CD4-positive, alpha-beta T cell treated with Interleukin-17A for 4 hours (primary cell): ENCODE measurements at places on chromosomes 11 and 22.
A peak's percentile ranks its signal among the peaks of the same experiment; 100 is the strongest.

GRCh38 chr11:1570531-1570895 lies 1.6 kb downstream of the DUSP8 start:
- DNase-seq = no peak

DNA sequence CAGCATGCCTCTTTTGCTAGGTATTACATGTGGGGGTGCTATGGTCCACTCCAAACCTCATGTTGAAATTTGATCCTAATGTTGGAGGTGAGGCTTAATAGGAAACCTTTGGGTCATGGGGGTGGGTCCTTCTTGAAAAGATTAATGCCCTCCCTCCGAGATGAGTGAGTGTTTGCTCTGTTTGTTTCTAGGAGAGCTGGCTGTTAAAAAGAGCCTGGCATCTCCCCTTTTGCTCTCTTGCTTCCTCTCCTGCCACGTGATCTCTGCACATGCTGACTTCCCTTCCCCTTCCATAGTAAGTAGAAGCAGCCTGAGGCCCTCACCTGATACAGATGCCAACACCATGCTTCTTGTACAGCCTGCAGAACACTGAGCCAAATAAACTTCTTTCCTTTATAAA lies 104.5 kb downstream of the FAT3 start:
- DNase-seq = no peak

DNA sequence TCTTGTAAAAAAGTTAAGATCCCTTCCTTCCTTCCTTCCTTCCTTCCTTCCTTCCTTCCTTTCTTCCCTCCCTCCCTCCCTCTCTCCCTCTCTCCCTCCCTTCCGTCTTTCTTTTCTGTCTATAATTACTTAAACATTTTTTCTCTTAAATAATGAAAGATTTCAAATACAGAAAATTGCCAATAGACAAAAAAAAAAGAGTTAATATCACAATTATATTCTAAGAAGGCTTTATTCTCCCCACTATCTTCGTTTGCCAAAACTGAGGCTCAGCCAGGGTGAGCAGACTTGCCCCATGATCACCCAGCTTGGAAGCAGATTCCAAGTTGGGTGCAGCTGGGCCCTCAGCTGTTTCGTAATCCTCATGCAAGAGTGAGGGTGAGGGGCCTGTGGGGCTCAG lies 327 bp upstream of the CACNA1I start:
- DNase-seq = no peak

- no peak for DNase-seq
Observed at GRCh38 chr22:31056986-31057599, 24.0 kb upstream of the SMTN start.

DNA sequence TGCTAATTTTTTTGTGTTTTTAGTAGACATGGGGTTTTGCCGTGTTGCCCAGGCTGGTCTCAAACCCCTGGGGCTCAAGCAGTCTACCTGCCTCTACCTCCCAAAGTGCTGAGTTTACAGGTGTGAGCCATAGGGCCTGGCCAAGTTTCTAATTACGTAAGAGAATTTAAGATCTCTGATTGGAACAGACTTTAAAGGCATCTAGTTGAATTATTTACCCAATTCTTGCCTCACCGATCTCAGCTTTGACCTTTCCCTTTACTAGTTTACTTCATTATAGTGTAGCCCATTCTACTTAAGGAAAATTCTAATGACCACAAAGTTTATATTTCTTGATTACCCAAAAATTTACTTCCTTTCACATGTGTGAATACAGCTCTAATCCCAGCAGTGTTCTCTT lies 81.6 kb downstream of the YAP1 start:
- no peak for DNase-seq

- DNase-seq = no peak
Observed at GRCh38 chr11:74532501-74533246, 39.1 kb upstream of the LIPT2 start.

GRCh38 chr11:19959648-19960059 lies 200.6 kb downstream of the DBX1 start:
- DNase-seq = no peak

GRCh38 chr11:115629456-115630015 lies 125.3 kb upstream of the CADM1 start:
- no peak for DNase-seq

GRCh38 chr11:74786574-74786973 lies 37.9 kb downstream of the RNF169 start:
- no peak for DNase-seq

DNA sequence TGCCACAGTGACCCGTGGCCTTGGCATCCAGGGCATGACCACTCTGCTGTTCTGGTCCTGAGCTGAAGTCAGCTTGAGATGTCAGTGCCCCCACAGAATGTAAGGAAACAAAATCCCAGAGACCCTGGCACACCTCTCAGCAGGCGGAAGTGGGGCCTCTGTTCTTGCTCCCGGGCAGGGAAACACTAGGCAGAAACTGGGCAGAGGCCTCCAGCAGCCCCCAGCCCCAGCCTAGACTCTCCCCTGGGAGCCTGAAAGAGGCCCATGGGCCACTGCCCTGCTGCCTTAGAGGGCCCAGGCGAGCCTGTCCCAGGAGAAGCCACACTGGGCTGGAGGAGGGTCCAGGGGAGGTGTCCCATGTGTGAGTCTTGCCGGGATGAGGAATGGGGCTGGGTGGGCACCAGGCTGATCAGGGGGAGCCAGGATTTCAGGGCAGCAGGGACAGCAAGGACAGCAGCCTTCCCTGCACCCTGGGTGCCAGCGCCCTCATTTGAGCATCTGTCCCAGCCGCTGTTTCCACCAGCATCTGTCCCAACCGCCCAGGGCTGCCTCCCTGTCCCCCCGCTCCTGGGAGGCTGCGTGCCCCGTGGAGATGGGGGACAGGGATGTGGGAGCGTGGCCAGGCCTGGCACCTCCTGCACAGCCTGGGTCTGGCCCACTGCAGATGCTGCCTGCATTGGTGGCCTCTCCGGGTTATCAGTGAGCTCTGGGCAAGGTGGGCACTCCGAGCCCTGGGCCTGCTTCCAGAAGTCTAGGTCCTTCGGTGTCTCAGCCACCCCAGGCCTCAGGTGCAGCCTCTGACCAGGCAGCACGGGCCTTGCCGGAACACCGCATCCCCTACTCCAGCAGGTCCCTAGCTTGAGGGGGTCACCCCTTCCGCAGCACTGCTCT lies 1072.4 kb downstream of the BRD1 start:
- DNase-seq = no peak

GRCh38 chr11:117796872-117797529 lies at the start of gene DSCAML1:
TSS of gene DSCAML1 (minus strand) at chr11:117797216. CDS start at chr11:117797079, 137 bp downstream.
- peak; percentile 61 for DNase-seq

DNA sequence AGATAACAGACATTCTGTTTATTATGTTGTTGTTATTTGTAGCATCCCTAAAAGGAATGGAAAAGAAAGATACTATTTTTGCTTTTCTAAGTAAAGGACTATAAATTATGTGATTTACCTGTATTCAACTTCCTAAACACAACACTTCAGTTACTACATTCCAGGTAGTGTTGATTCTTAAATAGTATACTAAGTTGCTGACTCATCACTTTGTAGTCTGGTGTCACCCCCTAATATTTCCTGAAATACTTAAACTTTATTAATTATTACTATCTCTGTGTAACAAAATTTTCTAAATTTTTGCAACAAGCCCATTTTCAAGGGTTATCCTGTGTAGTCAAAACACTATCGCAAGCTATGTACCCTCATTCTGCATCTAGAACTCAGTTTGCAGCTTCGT lies 7.0 kb downstream of the SYTL2 start:
- DNase-seq = no peak

- no peak for DNase-seq
Observed at GRCh38 chr11:47276923-47277322, 7.0 kb downstream of the MADD start.

- no peak for DNase-seq
Observed at GRCh38 chr11:79437278-79437980, 3.4 kb downstream of the TENM4 start.

DNA sequence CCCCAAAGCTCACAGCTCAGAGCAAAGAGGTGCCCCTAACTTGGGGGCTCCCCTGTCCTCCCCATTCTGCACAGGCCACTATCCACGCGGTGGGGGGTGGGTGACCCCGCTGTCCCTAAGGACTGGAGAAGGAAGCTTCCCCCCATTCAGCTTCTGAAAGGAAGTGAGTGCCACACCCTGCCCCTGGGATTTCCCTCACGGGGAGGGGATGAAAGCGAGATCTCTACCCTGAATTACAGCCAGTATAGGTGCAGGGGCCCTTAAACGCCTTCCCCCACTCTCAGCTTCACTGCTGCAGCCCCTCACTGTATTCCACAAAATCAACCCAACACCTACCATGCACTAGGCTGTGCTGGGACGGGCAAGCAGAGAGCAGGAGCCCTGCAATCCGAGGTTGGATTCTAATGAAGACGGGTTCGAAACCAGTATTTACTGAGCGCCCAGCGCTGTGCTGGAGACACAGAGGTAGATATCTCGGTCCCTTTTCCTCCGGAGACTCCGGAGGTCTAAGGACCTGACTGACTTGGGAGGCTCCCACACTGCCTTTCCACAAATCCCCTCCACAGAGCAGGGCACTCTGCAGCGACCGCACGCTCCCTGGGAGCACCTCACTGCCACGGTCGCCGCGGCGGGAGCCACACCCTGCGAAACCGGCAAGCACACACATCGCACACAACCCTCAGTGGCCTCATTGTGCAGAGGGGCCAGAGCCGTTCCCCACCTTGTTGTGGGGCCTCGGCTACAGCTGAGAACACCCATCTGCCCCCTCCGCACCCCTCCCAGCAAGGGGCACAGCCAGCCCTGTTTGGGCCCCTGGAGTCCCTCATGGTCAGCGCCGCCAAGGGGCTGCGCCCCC lies 1.8 kb downstream of the AHNAK start:
- peak; percentile 47 for DNase-seq

DNA sequence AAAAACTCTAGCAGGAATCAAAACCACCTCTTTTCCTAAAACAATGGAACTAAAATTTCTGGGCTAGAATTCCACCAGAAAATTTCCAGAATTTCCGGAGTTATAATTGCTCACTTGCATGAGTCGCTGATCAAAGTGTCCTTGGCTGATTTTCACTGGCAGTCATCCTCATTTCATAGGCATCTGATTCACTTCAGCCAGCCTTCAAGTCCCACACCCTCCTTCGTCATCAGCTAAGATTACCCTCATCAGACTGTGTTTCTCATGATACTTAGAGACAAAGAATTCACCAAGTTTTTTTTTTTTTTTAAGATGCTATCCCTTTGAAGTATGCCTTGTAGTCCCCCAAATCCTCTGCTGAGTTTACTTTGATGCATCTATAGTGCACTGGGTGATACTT lies 71.5 kb upstream of the RAB38 start:
- DNase-seq = no peak

DNA sequence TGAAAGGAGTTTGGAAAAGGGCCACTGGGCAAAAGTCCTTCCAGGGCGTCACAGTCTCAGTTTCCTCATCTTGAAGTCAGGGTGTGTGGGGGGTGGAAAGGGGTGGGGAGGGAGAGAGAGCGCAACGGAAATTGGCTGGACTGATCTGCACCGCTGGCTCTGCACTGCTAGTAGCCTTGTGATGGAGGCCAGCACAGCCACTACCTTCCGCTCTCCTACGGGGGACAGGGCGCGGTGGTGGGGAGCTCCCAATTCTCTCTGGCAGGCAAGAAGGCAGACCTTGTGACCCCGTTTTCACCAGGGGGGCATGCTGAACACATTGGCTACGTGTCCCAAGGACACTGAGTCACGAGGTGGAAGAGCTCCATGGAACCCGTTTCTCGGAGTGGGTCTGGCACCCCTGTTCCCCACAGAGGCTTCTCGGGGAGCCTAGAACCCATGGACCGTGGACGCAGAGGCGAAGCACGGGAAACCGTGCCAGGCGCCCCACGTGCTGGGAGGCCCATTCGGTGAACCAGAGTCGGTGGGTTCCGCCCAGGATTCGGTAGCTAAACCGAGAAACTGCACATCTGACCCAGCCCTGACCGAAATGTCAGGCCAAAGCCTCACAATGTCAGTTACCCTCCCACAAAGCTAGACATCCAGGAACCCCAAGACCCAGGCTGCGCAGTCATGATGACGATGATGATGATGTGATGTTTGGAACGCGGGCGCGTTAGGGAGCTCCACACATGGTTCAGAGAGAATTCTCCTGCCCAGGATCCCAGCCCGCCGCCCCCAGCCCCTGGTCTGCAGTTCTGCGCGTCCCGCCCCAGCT lies 28.3 kb upstream of the WNT11 start:
- DNase-seq = peak; percentile 49
